ENCODE measurements at places on chromosomes 3 and 15. TPM values are rescaled to one million over a fixed set of nuclear protein-coding genes. Genes with fewer than 3 reads are reported as not detected.

CKMT1B gene
- not detected for total RNA-seq

DNA sequence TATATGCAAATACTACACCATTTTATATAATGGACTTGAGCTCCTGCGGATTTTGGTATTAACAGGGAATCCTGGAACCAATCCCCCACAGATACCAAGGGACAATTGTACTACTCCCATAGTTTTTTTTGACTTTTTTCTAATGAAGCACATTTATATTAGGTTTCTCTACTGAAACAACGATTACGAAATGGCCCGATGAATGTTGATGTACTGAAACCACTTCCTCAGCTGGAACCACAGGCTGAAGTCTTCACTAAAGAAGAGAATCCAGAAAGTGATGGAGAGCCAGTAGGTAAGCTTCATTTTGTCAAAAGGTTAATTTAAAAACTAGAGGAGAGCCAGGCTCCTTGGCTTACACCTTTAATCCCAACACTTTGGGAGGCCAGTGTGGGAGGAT is 121.5 kb upstream of the LRRFIP2 start:
- peak; percentile 31 for DNase-seq

CD276 gene
- 72.2 TPM for total RNA-seq

DNA sequence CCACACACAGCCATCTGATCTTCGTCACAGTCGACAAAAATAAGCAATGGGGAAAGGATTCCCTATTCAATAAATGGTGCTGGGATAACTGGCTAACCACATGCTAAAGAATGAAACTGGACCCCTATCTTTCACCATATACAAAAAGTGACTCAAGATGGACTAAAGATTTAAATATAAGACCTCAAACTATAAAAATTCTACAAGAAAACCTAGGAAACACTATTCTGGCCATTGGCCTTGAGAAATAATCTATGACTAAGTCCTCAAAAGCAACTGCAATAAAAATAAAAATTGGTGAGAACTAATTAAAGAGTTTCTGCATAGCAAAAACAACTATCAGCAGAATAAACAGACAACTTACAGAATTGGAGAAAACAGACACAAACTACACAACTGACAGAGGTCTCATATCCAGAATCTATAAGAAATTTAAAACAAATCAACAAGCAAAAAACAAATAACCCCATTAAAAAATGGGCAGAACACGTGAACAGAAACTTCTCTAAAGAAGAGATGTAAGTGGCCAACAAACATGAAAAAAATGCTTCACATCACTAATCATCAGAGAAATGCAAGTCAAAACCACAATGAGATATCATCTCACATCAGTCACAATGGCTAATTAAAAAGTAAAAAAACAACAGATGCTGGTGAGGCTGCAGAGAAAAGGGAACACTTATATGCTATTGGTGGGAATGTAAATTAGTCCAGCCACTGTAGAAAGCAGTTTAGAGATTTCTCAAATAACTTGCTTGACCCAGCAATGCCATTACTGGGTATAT is 104.0 kb downstream of the NR1I2 start:
- peak; percentile 65 for DNase-seq

- DNase-seq: peak; percentile 91
These were observed 94.5 kb downstream of the P3H2 start for GRCh38 chr3:190026154-190026553.

PDCD6IP gene
- 107 TPM for total RNA-seq

DNA sequence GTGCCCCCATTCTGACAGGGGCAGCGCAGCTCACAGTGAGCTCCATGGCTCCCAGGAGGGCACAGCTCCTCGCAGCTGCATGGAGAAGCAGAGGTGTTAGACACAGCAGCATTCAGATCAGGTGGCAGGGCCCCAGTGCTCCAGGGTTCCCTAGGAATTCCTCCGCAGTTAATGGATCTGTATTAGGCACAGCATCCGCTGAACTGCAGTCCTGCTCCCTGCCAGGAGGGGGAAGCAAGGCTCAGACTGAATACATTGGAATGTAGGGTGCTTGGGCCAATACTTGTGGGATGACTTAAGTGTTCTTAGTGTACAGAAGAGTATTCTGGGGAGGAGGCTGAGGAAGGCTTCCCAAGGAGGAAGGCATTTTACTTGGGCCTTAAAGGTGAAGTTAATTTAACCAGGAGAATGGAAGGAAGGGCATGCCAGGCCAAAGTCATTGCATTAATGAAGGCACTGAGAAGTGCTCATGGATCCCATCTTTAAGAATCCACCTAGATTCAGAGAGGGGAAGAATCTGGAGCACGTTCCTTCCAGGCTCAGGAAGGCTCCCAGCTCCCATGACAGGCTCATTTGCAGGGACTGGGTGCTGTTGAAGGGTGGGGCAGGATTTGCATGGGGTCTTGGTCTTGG is 111.6 kb downstream of the RAB11A start:
- peak; percentile 65 for DNase-seq

ZBTB47 gene
- 8.8 TPM for total RNA-seq

GHSR gene
- total RNA-seq: not detected

GNB4 gene
- total RNA-seq: 91.1 TPM

DNA sequence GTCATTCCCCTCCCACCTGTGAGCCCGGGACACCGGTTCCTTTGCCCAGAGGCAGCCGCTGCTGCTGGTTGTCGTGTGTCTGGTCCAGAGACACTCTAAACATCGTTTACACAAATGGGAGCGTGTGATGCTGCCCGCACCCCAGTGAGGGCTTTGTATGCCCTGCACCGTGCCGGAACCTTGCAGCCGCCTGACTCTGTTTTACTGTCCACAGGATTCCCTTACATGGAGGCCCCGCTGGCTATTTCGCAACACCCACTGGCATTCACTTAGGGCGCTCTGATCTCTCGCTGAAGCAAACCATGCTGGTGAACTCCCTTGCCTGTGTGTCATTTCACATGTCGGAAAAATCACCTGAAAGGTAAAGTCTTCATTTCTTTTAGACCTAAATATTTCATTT is 100.8 kb upstream of the SLC6A6 start:
- DNase-seq: peak; percentile 42

DNA sequence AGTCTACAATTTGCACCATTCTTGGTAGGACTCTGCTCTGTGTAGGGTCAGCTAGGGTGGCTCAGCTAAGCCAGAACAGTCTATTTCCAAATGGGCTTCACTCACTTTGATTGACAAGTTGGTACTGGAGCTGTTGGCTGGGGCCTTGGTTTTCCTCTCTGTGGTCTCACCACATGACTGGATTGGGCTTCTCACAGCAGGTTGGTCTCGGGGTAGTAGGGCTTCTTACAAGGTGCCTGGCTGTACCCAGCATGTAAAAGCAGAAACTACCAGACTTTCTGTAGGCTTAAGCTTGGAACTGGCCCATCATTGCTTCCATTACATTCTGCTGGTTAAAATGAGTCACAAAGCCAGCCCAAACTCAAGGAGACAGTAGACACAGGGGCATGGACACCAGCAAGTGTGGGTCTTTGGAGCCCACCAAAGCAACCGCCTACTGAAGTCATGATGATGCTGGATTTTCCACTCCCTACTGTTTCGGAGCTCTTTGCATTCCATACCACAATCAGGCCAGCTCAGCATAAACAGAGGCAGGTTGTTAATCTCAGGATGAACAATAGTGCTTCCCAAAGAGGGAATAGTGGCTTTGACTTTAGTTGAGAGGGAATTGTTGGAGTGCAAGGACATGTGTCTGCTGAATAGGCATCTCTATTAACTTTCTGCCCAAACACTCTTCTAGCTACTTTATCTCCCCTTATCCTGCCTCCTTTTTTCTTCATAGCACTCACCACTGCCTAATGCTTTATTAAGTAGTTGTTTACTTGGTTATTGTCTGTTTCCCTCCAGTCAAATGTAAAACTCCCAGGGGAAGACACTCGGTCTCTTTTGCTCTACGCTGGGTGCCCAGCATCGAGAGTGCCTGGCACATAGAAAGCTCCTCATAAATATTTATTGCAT is 78.0 kb upstream of the RARB start:
- no peak for DNase-seq

DNA sequence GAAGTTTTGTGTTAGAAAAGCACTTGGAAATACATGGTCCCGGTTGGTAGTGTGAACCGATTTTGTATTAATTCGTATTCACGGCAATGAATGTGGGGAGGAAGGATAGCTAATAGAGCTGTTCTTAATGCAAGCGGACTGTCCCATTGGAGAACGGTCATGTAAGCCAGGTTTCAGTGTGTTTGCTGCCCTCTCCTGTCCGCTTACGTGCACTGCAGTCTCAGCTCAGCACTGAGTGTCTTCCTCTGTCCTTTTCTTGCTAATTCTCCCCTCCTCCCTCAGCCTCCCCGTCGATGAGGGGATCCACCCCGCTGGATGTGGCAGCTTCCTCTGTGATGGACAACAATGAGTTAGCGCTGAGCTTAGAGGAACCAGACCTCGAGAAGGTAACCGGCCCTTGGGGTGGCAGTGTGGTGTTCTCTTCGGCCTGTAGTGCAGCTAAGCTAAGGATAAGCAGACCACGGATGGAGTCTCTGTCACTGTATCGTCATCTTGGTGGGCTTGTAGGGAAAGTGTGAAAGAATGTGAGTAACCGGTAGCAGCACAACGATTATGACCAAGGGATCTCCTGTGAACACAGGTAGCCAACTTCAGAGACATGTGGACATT is 267.5 kb upstream of the CHRM5 start:
- DNase-seq: peak; percentile 69

GRCh38 chr15:26729030-26729429 is 43.8 kb downstream of the GABRB3 start:
- no peak for DNase-seq

GRCh38 chr3:13869761-13870343 is 10.0 kb downstream of the WNT7A start:
- no peak for DNase-seq

GRCh38 chr3:189625572-189625971 is 5.6 kb upstream of the TP63 start:
- DNase-seq: no peak

GRCh38 chr3:21407743-21408142 is 343.3 kb downstream of the ZNF385D start:
- no peak for DNase-seq

- peak; percentile 98 for DNase-seq
These were observed 489.8 kb upstream of the PROK2 start for GRCh38 chr3:72274493-72275330.

RBP2 gene
- total RNA-seq: not detected

CNTN4 gene
- not detected for total RNA-seq

DNA sequence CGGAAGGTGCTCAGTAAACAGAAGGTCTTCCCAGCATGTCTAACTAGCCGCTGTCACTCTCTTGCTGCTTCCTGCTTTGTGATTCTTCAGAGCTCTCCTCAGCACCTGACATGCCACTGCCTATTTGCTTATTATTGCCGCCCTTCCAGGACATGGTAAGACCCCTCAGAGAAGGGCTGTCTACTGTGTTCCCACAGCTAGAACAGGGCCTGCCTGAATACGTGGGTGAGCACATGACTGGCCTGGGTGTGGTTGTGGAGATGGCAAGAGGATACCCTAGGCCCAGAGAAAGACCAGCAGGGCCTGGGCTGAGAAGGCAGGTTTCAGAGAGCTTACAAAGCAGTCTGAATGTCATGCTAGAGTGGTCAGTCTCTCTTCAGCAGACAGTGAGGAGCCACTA is 2.4 kb upstream of the EPHB1 start:
- no peak for DNase-seq

DNA sequence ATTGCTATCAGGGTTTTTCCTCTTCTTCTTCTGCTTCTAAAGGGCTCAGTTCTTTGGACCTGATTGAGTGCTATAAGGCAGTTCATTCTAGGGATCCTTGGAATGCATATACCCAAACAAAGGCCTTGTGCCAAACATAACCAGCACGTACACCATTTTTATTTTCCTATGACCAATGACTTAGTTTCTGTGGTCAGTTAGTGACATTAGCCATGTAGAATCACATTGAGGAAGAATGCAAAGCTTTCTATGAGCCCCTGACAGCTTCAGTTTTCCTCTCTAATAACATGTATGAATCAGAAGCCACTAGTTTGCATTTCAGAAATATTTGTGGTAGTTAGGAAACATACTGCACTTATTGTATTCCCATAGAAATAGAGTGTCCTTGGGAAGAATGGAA is 240.0 kb downstream of the THRB start:
- peak; percentile 80 for DNase-seq

- DNase-seq: no peak
These were observed 22.1 kb downstream of the SUSD5 start for GRCh38 chr3:33196538-33196937.

DNA sequence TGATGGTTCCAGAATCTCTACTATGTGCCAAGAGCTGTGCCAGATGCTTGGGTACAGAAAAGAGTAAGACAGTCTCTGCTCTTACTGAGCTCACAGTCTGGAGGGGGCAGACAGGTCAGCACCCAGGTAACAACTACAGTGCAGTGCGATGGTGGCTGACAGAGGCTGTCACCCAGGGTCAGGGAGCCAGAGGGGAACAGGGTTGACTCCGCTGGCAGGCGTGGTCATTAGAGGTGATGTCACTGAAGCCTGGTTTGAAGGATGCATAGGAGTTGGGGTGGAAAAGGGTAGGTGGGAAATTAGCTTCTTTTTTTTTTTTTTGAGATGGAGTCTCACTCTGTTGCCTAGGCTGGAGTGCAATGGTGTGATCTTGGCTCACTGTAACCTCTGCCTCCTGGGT is 31.5 kb downstream of the GNB5 start:
- no peak for DNase-seq

Data from RPMI7951 (cell line).